ENCODE measurements at places on chromosomes 3 and 15. TPM values are rescaled to one million over a fixed set of nuclear protein-coding genes. Genes with fewer than 3 reads are reported as not detected.

The GOLGA6L10 gene
- total RNA-seq: 0.65 TPM

The IL20RB gene
- 0.33 TPM for total RNA-seq

The TBL1XR1 gene
- 117 TPM for total RNA-seq

The GOLGA6A gene
- total RNA-seq: not detected

The STRIT1 gene
- total RNA-seq: not detected

The AMOTL2 gene
- 141 TPM for total RNA-seq
